ENCODE measurements at places on chromosomes 12 and 14. TPM values are rescaled to one million over a fixed set of nuclear protein-coding genes. Genes with fewer than 3 reads are reported as not detected.

DNA sequence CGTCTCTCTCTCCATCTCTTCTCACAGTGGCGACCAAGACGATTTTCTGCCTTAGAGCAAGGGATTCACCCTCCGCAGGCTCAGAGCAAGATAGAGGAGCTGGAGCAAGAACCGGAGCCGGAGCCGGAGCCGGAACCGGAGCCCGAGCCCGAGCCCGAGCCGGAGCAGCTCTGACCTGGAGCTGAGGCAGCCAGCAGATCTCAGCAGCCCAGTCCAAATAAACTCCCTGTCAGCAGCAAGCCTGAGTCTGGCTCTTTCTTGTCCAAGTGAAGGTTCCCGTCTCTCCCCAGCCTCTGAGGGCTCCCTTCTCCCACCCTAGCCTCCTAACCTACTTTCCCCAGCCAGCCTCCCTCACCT lies 5.9 kb downstream of the LAG3 start:
- peaks cover 6% of the 10 kb centered on the region for H3K4me1 ChIP-seq
- peak overlapping the region; percentile 75 for H3K4me3 ChIP-seq
- H3K27ac ChIP-seq, result 0 out of 2 replicates have a peak overlapping the region, but pooled peaks have one; percentile 1
- no peaks in the 10 kb centered on the region for H3K27me3 ChIP-seq
- peak; percentile 78 for DNase-seq

KSR2 gene
- not detected for total RNA-seq

DNA sequence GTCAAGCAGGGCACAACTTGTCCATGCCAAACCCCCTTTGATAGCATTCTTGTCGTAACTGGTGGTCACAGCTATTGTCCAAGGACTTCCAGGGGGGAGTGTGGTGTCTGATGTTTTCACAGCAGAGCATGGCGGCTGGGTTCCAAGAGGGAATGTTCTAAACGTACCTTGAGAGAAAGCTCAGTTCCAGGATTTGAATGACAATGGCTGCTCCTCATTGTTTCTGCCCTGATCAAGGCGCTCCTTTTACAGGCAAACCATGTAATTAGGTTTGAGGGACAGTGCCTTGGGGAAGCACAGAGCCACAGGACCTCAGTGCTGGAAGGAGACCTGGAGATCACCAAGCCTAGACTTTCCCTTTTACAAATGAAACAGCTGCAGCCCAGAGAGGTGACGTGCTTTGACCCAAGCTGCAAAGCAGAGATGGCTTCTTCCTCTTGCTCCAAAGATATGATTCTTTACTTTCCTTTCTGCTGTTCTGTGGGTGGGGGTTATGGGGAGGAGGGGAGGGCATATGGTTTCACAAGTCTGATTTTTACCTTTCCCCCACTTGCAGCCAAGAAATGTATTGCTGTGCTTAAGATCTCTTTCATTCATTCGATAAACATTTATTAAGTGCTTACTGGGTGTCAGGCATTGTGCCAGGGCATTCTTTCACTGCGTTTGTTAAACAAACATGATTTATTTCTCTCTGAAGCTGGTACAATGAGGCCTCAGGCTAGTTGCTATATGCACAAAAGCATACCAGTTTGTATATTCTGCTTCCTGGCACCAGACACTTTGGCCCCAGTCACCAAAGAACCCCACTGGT lies 172.8 kb downstream of the KTN1 start:
- H3K36me3 ChIP-seq, result no peaks in the 10 kb centered on the region
- peak; percentile 39 for DNase-seq
- no peak overlapping the region for H3K27ac ChIP-seq
- H3K4me3 ChIP-seq, result no peak overlapping the region
- no peaks in the 10 kb centered on the region for H3K27me3 ChIP-seq

DNA sequence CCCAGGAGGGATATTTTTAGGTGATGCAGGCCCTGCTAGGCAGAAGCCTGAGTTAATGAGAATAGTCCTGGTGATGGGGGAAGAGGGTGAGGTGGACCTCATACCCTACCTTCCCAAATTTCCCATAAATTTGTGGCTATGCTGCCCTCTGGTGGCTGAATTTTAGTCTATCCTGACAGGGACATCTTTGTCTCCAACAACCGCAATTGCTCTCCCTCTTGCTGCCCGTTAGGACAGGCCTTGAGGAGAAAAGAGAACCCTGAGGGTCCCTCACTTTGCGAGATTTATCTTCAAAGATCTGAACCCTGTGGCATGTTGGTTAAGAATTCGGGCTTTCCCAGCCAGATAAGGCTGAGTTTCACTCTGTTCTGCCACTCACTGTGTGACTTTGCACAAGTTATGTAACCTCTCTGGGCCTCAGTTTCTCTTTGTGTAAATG lies 9.8 kb upstream of the ZNF385A start:
- no peaks in the 10 kb centered on the region for H3K27me3 ChIP-seq
- no peak overlapping the region for H3K4me3 ChIP-seq
- peak overlapping the region; percentile 8 for H3K27ac ChIP-seq
- H3K36me3 ChIP-seq, result peaks cover 52% of the 10 kb centered on the region

DNA sequence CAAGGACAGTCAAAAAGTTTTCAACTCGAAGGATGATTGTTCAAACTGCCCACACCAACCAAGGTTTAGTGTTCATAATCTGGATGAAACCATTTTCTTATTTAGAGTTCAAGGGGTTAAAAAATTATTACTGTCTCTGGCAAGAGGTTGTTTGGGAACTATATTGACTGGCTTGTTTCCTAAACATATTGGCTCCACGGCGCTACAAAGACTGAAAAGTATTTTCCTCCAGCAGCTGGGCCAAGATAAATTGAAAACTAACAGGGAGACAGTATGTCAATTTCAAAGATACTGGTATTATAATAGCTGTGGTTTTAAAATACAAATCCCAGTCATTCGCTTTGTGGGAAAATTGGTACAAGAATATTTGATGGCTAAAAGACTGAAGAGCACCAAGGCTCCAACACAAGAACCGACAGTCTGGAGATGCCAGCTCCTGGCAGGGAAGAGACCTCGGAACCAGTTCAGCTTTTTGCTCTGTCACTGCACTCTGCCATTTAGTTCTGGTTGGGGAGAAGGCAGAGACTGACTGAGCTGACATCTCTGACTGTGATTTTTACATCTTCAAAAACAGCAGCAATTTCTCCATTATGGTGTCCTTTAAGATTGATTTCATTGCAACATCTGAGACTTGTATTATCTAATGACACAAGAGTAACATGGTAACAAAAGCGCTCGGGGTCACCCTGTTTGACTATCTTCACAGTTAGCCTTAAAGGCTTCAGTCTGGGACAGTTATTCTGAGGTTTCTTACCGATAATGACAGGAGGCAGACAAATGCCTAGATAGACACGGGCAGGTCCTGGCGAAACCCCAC lies 62.0 kb downstream of the ST8SIA1 start:
- DNase-seq, result no peak
- H3K4me1 ChIP-seq, result peaks cover 41% of the 10 kb centered on the region
- H3K36me3 ChIP-seq, result no peaks in the 10 kb centered on the region
- H3K27me3 ChIP-seq, result no peaks in the 10 kb centered on the region
- H3K27ac ChIP-seq, result no peak overlapping the region
- H3K4me3 ChIP-seq, result no peak overlapping the region

TC2N gene
- under 0.01 TPM for total RNA-seq

GRCh38 chr14:93023039-93023438 lies 92.7 kb downstream of the ITPK1 start:
- H3K27me3 ChIP-seq, result no peaks in the 10 kb centered on the region
- DNase-seq, result no peak
- no peaks in the 10 kb centered on the region for H3K4me1 ChIP-seq
- H3K4me3 ChIP-seq, result no peak overlapping the region
- H3K27ac ChIP-seq, result no peak overlapping the region

IFI27 gene
- total RNA-seq, result not detected

TAS2R46 gene
- not detected for total RNA-seq

TPH2 gene
- total RNA-seq, result not detected

FERMT2 gene
- 217 TPM for total RNA-seq

HPD gene
- not detected for total RNA-seq
